ENCODE measurements at places on chromosomes 3 and 15.

- DNase-seq: peak; percentile 33
These were observed 38.7 kb downstream of the GUCA1C start for GRCh38 chr3:108914774-108915641.

GRCh38 chr3:61839256-61839655 is 277.9 kb downstream of the PTPRG start:
- no peak for DNase-seq

GRCh38 chr15:40768521-40769273 is 1.1 kb upstream of the C15orf62 start:
- DNase-seq: no peak

DNA sequence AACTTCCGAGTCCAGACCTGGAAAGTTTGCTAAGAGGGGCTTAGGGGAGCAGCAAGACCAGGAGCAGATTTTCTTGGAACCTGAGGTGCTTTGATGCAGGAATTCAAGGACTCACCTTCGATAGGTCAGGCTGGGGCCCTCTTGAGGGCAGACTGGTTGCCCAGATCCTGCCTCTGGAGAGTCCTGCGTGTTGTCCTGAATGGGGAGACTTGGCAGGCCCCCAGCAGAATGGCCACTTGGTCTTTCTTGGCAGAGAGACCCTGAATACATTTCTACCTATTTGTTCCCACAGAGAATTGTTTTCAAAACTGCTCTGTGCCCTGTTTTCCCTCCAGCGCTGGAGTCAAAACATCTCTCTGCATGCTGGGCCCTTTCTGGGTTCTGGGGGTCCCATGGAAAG is 4.2 kb downstream of the KLF13 start:
- no peak for DNase-seq

DNA sequence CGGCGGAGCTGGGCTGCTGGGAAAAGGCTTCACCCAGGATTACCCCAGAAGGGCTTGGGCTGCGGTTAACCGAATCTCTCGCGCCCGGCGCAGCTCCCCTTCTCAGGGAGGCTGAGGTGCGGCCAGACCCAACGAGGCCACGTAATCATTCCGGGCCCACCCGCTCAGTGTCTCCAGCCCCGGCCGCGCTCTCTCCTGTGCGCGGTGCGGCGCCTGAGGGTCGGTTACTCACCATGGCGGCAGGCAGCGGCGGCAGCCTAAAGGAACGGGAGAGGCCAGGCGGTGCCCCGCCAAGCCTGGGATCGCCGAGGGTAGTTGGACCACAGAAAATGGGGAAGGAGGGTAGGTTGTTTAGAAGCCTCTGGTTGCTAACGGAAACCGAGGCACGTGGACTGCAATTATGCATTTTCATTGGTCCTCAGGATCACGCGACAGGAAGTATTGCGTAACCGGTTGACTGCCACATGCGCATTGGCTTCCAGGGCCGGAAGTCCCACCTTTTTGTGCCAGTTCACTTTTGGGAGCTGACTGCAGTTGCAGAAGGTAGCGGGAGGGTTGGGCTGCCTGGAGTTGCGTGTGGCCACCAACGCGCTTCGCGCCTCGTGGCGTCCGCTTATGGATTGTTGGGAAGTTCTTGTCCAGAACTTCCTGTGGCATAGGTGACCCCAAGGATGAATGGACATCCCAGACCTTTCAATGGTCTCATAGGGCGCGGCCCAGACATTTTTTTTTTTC is at the start of gene LZTFL1:
LZTFL1 (minus strand) TSS at position 363 of the 735 bp plus-strand sequence; CDS start at position 235, 128 bp downstream.
- DNase-seq: peak; percentile 75

GRCh38 chr3:178325330-178325729 is 210.9 kb upstream of the KCNMB2 start:
- DNase-seq: no peak

- DNase-seq: no peak
These were observed 11.3 kb upstream of the TMEM115 start for GRCh38 chr3:50370594-50370993.

DNA sequence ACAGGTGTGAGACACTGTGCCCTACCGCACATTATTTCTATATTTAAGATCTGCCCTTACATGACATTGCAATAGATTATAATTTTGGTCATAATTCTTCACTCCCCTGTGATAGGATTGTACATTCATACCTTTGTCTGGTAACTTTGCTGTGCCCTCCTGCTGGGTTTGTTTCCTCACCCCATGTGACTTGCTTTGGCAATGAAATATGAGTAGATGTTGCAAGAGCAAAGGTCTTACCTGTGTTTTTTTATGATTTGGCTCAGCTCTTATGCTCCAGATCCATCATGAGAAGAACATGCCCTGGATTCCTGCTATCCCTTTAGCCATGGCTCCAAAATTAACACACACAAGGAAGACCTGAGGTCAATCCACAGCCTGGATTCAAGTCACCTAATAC is 137.7 kb upstream of the EOMES start:
- no peak for DNase-seq

GRCh38 chr15:68550498-68551295 is 28.1 kb upstream of the CORO2B start:
- DNase-seq: peak; percentile 26

- DNase-seq: no peak
These were observed 762 bp downstream of the NCK1 start for GRCh38 chr3:136862617-136863322.

- DNase-seq: no peak
These were observed 15.3 kb upstream of the CACNA1D start for GRCh38 chr3:53478921-53479664.

DNA sequence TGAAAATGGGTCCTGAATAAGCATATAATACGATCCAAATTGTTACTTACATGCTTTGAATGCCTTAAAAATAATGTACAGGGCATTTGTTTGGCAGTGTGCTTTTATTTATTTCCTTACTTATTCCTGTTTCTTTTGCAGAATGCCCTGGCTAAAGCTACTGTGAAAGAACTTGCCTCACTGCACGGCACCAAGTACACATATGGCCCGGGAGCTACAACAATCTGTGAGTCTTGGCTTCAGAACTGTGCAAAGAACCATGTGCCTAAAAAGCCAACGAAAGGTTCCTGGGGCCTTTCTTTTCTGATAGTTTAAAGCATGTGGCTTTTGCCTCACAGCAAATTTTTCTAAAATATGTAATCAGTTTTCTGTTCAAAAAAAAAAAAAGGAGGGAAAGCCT is 7.8 kb upstream of the CPA3 start:
- no peak for DNase-seq

DNA sequence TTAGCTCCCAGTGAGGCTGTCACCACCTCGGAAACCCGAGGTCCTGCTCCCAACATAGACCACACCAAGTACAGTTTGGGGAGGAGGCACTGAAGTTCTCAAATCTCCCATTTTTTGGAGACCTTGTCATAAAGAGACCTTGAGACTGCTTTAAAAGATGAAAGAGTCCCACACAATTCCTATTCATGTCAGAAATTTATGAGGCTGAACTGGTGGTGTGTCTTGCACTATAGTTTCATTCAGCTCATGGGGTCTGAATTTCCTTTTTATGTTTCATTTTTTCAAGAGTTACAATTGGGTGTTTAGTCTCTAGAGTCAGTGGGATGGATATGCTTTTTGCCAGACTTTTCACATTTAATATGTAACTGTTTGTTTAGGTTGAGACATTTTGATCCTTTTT is 318.1 kb upstream of the LRRFIP2 start:
- no peak for DNase-seq

DNA sequence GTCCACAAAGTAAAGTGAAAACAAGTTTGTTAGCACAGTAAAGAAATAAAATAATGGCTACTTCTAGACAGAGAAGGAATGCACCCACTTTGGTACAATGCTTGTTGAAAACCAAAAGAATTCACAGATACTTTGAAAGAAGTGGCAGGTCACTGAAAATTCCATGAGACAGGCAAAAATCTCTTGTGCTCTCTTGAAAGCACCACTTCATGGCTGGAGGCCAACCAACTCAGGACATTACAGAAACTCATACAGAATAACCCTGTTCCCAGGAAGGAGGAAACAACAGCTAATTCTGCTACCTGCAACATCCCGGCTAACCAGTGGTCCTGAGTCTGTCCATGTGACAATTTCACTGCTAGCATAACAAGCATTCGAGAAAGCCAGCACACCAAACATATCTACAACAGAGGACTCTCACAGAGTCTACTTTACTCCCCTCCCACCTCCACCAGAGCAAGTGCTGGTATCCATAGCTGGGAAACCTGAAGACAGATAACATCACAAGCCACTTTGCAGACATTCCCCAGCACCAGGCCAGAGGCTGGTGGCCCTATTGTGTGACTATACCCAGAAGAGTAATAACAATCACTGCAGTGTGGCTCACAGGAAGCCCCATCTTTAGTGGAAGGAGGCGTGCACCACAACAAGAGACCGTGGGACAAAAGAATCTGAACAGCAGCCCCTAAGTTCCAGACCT is 255.3 kb upstream of the SLITRK3 start:
- DNase-seq: no peak

- DNase-seq: no peak
These were observed 44.6 kb downstream of the EIF4E3 start for GRCh38 chr3:71680603-71681002.

DNA sequence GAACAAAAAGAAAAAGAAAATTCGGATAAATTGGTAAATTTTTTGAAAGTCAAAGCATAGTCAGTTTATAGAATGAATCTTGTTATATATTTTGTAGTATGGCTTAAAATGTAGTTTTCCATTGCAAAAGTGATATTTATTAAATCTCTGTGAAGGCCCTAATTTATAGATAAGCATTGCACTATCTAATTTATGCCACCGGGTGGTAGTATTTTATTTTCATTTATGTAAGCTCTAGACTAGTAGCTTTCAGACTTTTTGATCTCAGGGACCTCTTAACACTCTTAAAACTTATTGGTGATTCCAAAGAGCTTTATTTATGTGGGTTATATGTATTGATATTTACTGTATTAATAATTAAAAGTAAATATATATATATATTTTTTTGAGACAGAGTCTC is 133.9 kb upstream of the LRRFIP2 start:
- DNase-seq: no peak

DNA sequence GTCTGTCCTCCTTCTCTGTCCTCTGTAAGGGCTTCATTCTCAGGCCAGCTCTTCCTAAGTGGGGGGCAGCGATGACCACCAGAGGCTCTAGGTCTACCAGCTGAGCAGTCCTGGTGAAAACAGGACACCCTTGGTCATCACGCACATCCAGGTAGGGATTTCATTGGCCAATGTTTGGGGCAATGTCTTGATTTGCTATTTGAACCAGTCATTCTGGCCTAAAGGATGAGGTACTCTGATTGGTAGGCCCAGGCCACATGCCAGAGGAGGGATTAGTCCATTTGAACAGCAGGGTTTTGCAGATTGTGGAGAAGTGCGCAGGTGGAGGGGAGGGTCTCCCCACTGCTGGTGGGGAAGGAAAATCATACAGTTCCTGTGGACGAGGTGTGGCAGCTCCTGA is 57.3 kb downstream of the PLXNA1 start:
- no peak for DNase-seq

DNA sequence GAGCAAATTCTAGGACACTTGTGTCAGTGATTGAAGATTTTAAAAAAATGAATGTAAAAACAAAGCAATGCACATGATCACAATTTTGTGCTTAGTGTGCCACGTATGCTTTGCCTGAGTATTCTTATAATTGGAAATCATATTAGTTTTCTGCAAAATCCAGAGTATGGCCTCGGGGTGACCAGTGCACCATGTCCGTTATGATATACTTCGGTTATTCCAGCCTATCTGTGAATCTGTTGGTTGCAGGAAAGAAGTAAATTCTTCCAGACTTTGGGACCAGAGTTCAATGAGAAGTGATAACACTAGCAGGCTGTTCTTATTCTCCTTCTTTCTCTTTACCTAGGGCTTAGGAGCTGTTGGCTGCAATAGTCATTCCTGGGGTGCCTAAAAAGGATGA is 152.0 kb upstream of the TMC3 start:
- DNase-seq: no peak

GRCh38 chr15:53000409-53000808 is 210.3 kb upstream of the ONECUT1 start:
- no peak for DNase-seq

DNA sequence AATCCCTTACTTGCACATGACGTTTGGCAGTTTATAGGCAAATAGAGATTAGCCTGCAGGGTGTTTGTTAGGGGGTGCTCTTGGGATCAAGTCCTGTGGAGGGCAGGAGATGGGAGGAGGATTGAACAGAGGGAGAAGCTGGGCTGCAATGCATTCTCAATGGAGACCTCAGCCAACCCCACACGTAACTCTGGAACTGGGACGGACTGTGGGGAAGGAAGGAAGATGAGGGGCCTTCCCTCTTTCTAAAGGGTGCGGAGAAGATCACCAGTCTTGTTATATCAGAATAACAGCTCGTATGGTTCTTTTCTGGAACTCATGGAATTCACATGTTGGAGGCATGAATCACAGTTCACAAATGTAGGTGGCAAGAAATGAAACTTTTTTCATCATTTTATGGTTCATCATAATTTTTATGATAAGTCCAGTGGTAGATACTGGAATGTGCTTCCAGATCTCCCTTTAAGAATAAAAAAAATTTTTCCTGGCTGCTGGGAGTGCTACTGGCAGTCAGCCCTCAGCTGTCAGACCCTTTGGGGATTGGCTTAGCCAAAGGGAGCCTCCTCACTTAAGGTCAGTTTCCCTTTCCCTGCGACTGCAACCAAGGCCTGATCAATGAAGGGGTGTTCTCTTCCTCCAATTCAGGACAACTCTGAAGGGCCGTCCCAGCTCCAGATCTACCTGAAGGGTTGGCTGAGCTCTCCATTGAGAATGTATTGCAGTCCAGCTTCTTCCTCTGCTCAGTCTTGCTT is 20.5 kb upstream of the LYZL4 start:
- DNase-seq: no peak

DNA sequence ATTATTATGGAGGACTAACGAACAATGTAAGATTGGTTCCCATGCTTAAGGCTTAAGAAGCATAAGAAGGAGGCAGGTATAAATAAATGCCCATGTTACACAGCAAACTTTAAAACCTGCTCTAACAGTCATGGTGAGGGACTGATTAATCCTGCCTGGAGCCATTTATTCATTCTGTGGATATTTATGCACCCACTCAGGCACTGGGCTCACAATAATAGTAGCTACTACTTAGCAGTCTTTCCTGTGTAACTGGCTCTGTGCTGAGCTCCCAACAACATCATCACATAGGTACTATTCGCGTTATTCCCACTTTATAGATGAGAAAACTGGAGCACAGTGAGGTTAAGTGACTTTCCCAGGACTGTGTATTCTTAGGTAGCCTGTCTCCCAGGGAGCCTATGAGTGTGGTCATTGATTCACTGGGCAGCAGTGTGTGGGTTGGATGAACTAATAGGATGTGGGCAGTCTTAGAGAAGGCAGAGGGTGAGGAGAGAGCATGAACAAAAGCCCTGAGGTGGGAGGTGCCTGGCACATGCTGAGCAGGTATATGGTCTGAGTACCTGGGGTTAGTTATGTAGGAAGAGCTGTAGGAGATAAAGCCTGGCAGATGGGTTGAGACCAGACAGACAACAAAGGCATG is 44.1 kb upstream of the UMPS start:
- DNase-seq: no peak

DNA sequence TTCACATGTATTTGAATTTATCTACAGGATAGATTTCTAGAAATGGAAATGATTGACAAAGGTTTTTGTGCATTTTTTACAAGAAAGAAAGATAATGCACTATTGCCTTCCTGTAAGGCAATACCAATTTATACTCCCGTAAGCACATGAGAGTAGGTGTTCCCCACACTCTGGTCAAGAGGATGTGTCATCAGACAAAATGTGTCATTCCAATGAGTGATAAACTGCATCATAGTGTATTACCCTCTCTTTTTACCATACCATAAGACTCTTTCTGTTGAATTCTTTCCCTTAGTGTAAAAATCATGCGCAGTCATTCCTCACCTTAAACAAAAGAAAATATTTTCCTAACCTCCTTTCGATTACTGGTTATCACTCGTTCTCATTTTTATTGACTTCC is 251.0 kb downstream of the ROBO1 start:
- no peak for DNase-seq
